ENCODE measurements at places on chromosomes 3 and 15. TPM values are rescaled to one million over a fixed set of nuclear protein-coding genes. Genes with fewer than 3 reads are reported as not detected.

PIERCE2 gene
- total RNA-seq: 4.8 TPM

ITIH4 gene
- 0.55 TPM for total RNA-seq

SEMA3B gene
- total RNA-seq: 7.5 TPM

TRIM42 gene
- not detected for total RNA-seq

SLC2A2 gene
- not detected for total RNA-seq

HIGD2B gene
- total RNA-seq: not detected

OXTR gene
- 6.8 TPM for total RNA-seq

RHOV gene
- total RNA-seq: 4.7 TPM

KPNA4 gene
- total RNA-seq: 32.8 TPM

UNC13C gene
- total RNA-seq: not detected

PRRT3 gene
- total RNA-seq: 1.7 TPM

IMPG2 gene
- total RNA-seq: not detected

SLC12A1 gene
- not detected for total RNA-seq

SERINC4 gene
- 0.10 TPM for total RNA-seq

HYKK gene
- 6.7 TPM for total RNA-seq

RBP2 gene
- total RNA-seq: not detected

MASP1 gene
- total RNA-seq: not detected

TUSC7 gene
- total RNA-seq: not detected

SNTN gene
- not detected for total RNA-seq

GP9 gene
- not detected for total RNA-seq

FRMD4B gene
- total RNA-seq: 1.3 TPM

AQR gene
- total RNA-seq: 28.6 TPM

PPARG gene
- total RNA-seq: 37.7 TPM

PAK6 gene
- 0.87 TPM for total RNA-seq

KBTBD13 gene
- not detected for total RNA-seq
